ENCODE measurements at places on chromosomes 2 and 18.

GRCh38 chr2:219560037-219560892 lies 11.1 kb downstream of the OBSL1 start:
- peak; percentile 22 for DNase-seq

GRCh38 chr18:11497585-11497984 lies 111.8 kb upstream of the SLC35G4 start:
- no peak for DNase-seq

DNA sequence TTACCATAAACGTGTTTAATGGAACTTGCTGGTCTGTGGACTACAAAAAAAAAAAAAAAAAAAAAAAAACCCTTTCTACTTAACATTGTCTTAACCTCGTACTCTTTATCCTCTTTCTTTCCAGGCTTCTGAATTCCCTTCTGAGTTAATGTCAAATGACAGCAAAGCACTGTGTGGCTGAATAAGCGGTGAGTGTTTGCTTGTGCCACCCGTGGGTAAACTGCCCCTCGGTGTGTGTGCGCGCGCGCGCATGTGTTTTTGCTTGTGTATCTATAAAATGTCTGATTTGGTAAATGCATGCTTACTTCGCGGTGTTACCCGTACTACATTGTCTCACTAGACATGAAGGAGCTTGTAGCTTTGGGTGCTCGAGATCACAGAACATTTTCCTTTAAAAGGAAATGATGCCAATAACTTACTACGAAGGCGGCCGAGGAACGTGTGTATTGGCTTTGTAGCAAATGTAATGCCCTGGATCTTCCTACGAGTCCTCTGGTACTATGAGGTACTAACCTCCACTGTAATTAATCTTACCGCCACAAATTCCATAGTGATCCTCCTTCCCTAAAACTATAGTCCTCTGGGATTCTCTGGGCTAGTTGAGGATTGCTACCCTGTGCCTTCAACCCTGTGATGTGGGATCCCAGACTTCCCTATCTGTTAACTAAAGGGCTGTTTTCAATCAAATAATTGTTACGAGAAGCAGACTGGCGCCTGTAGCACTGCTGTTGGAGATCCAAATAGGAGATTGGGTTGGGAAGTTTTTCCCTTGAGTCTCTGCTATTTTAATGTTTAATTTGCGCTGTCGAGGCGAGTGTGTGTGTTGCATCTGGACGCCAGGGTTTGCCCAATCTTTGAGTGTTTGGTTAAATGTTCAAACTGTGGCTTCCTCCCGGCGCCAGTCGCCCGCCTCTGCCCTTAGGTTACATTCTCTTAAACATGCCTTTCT lies 1.1 kb downstream of the ID2 start:
- DNase-seq, result peak; percentile 54

DNA sequence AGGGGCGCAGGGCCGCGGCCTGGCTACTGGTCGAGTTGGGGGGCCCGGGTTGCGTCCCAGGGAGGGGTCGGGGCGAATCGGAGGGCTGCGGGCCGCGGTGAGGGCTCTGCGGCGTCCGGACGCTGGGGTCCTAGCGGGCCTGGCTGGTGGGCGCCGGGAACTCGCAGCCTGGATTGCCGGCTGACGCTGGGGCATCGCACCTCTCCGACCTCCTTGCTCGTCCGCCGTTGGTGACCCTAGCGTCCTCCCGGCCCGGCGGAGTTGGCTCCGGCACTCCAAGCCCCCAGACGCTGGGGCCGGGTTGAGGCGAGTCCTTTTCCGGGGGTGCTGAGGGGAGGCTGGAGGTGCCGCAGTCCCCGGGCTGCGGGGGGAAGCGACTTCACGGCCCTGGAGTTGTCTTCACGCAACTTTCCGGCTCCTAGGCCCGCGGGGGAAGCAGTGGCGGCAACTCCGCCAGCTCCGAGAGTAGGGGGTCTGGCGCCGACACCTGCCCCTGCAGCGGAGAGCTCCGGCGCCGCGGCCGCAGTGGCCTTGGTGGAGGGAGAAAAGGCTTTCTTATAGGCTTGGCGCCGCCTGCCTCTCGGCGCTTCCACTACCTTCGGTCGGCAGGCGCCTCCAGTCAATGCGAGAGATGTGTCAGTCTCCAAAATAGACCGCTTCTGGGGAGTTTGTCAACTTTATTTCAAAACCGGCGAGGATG lies 70.3 kb downstream of the HAUS1 start:
- DNase-seq, result peak; percentile 35

DNA sequence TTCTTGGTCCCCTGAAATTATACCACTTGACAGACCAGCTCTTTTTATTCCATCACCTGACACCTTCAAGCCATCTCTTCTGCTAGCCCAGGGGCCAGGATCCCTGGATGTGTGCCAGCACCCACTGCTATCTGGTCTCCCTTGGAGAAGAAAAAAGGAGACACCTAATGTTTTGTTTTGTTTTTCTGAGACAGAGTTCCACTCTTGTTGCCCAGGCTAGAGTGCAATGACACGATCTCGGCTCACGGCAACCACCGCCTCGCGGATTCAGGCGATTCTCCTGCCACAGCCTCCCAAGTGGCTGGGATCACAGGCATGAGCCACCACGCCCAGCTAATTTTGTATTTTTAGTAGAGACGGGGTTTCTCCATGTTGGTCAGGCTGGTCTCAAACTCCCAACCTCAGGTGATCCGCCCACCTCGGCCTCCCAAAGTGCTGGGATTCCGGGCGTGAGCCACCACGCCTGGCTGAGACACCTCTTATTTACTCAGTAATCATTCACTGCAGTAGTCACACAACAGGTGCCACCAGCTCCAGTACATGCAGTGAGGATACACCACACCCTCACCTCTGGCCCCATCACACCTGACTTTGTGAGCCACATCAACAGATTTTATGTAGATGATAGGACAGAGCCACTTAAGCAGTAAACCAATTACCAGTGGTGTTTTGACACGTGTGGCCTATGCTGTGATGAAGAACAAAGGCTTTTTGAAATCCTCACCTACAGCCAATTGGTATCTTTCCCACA lies 42.8 kb upstream of the PCBP1 start:
- no peak for DNase-seq
